GM12864 (cell line): ENCODE measurements at places on chromosomes 5 and 9.
A peak's percentile ranks its signal among the peaks of the same experiment; 100 is the strongest.

- no peak for DNase-seq
Observed at GRCh38 chr5:19891658-19892057, 96.3 kb downstream of the CDH18 start.

GRCh38 chr9:117720555-117720954, 16.4 kb downstream of the TLR4 start:
- DNase-seq, result no peak

DNA sequence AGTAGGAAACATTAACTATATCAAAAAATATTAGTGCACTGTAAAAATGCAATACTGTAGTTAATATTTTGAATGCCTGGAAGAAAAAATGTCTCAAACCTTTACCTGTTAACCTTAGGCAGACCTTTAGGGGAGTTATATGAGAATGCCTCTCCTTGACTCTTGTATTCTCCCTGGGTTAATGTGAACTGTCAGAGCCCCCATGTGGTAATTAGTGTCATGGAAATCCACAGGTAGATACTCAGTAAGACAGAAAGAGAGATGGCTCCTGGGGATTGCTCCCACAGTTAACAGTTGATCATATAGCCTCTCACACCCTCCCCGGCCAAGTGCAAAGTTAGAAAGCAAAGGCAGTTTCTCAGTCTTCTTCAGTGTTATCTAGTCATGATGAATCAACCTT, 742.8 kb downstream of the NR2F1-AS1 start:
- DNase-seq, result no peak

- no peak for DNase-seq
Observed at GRCh38 chr5:6307304-6307703, 71.0 kb downstream of the MED10 start.

- no peak for DNase-seq
Observed at GRCh38 chr5:141602606-141603005, 16.2 kb downstream of the DIAPH1 start.

- no peak for DNase-seq
Observed at GRCh38 chr5:16918891-16919671, 17.0 kb downstream of the MYO10 start.

DNA sequence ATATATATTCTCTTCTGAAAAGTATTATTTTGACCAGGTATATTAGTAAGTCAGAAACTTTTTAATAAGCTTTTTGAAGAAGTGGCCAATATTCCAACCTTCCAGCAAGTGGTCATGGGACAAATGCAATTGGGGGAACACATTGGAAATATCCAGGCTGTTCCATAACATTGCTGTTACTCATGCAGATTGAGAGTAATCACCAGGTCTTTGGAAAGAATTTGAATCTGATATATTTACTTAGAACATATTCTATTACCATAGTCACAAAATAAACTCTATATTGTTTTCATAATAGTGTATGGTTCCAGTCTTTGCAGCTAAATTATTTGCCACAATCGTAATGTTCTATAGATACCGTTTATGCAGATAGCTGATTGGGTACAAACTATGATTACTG, 102.8 kb downstream of the TAF11L14 start:
- no peak for DNase-seq

GRCh38 chr9:114027159-114027862, 50.8 kb downstream of the AMBP start:
- DNase-seq, result no peak

- DNase-seq, result peak; percentile 7
Observed at GRCh38 chr5:57442080-57442839, 40.4 kb downstream of the ACTBL2 start.

- DNase-seq, result no peak
Observed at GRCh38 chr9:125744616-125745015, 2.6 kb upstream of the PBX3 start.

DNA sequence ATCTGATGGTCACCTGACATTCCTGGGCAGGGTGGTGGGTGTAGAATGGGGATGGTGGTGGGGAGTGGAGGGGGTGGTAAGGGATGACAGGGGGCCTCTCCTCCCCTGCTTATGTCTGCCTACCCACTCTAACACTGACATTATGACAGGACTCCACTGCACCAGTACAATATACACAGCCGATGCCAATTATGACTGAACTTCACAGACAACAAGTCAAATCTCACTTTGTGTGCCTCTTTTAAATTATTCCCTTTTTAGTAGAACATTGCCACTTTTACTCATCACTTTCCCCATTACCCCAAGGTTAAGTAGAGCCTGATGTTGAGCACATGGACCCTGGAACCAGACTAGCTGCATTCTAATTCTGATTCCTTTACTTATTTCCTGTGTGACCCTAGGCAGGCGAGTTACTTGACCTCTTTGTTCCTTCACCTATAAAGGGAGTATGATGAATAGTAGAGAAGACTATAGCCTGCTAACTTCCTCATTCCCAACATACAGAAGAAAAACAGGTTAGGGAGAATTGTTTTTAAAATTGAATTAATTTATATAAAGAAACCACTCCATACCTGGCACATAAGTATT, 464.7 kb downstream of the DMRT2 start:
- DNase-seq, result no peak

DNA sequence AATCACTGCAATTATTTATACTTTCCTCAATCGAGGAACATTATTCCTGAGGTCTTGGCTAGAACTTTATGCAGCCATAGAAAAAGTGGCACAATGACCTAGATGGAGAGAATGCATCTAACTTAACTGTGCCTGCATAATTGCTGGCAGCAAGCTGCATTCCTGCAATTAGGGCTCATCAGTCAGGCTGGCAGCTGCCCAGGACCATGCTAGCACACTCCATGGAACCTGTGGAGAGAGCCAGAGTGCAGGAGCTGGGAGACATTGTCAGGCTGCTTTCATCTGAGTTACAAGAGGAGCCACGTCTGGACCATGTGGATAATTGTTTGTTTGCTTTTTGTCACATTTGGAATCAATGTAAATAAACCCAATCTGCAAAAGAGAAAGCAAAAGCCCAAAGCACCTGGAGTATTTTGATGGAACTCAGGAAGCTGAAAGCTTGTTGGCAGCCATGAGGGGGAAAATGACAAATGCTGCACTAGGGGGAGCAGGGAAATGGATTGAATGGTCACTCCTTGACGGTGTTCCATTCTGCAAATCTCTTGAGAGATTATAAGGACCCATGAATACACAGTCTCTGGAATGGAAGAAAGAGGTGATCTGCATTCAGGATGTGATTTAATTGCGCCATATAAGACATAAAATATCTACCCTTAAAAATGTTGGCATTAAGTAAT, 839.9 kb downstream of the MAT2B start:
- DNase-seq, result no peak

GRCh38 chr5:74394916-74395880, 245.3 kb downstream of the ENC1 start:
- DNase-seq, result no peak

DNA sequence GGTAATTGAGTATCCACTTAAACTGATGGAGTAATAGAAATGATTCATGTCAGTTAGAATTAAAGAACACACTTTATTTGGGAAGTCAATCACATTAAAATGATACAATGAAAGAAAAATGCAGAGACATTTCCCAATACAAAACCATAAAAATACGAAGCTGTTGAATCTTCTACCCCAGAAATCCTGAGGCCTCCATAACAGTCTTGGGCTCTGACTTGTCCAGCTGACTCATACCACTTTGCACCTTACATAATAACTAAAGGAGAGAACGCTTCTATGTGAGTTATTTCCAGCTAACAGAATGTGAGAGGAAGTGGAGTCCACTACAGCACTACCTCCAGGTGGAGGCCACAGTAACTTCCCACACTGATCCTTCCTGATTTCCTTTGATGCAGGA, 305.0 kb downstream of the MRPS30 start:
- DNase-seq, result no peak

DNA sequence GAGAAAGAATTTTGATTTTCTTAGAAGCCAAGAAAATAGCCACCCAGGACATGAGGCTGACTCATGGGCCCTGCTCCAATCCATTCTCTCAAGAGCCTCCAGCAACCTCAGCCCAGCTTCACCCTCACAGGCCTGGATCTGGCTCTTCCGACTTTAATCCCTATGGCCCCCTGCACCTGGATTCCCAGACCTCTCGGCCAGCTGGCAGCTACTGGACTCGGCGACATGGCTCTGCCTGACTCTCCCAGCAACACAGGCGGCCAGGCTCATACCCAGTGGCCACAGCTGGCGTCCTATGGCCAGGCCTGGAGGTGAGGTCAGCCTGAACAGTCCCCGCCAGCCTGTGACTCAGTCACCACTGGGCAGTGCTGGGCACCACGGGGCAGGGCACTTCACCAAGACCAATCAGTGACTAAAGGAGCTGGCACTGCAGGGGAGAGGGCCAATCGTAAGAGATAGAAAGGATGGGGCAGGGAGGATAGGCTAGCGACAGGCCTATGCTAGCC, 6.2 kb upstream of the PDLIM4 start:
- DNase-seq, result no peak

DNA sequence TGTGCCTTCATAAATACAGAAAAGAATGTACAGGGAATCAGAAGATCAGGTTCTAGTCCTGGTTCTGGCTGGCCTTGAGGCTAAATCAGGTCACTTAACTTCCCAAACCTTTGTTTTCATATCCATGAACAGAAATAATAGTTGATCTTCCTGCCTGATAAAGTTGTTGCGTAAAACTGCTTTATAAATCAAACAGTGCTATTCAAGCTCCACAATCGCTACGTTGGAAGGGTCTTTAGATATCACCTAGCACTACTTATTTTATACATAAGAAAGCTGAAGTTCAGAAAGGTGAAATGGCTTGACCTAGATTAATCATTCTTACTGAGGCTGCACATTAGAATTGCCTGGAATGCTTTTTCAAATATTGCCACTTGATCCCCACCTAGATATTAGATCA, 36.3 kb upstream of the GCNT4 start:
- no peak for DNase-seq

DNA sequence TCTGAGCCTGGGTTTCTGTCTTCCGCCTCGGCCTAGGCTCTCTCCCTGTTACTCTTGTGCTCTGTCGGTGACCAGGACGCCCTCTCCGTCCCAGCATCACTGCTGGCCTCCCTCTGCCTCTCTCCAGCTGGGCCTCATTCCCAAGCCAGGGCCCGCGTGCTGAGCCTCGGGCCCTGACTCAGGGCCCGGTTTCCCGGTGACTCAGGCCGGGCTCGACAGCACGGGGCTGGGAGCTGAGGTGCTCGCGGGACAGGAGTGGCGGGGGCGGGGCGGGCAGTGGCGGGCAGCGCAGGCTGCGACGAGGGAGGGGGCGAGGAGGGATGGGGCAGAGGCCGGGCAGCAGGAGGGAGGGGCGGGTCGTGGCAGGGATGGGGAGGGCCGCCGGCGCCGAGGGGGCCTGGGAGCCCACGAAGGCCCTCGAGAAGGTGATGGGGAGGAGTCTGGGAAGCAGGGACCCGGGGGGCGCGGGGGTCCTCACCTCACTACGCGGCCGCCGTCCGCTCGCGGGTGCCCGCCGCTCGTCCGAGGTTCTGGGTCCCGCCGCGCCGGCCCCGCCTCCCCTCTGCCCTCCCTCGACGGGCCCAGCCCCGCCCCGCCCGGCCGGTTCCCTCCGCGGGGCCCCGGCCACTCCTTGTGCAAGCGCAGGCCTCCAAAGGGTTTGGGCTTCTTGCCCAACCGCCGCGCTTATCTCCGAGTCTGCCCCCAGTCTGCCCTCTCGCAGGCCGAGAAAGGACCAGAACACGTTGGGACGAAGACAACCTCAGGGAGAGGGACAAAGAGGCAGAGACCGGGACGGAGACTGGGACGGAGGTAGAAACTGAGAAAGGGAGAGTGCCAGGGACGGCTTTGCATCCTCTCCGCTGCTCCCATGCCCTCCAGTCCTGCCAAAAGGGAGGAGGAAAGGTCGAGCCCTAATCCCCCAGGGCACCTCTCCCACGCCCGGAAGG, at the start of gene ARAP3:
ARAP3 (minus strand) TSS at position 536 of the 947 bp plus-strand sequence. CDS start 1,744 bp downstream, outside the sequence.
- no peak for DNase-seq

DNA sequence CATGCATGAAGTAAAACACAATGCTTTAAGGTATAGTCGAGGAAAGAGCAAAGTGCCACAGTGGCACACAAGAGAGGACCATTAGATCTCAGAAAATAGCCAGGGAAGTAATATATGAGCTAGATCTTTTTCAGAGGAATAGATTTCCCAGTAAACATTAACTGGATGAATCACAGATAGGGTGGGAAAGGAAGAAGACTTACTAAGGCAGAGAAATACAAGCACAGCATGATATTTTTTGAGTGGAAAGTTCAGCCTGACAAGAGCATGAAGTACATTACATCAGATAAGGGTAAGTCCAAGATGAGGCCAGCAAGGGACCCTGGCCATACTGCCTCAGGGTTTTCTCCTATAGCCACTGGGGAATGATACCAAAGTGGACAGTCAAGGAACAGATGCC, 804.6 kb upstream of the DMAC1 start:
- no peak for DNase-seq

DNA sequence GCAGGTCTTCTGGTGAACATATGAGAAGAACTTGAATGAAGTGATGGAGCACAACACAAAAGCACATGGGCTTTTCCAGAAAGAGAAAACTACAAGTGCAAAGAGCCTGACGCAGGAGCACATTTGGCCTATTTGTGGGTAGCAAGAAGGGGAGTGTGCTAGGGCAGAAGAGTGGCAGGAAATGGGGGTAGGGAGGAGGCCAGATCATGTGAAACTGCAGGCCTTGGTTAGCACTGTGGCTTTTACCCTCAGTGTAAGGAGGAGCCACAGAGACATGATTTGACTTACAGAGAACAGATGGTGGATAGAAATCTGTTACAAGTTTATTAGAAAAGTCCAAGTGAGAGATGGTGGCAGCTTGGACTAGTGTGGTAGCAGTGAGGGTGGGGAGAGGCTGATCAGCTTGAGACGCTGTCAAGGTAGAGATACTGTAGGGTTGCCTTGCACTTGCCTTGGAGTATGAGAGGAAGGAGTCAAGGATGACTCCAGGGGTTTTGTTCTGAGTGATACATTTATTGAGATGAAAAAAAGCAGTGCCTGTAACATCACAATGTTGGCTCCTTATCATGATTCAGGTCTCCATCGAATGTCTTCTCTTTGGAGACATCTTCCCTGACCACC, 126.7 kb downstream of the PPP2R2B start:
- DNase-seq, result peak; percentile 36
